ENCODE measurements at places on chromosomes 3 and 15.

DNA sequence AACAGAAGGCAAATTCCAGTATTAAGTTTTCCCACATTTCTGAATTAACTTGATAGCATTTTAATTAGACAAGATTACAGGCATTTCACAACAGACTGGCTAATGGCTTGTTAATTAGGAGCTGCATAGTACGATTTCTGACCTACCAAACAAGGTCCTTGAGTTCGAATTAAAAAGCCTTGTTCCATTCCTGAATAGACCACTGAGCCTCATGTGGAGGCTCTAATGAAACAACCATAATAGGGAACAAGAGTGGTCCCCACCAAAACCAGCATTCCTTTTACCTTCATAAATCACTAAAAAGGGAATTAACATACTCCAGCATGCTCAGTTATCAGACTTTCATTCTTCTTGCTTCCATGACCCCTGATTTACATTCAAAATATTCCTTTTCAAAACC lies 66.4 kb downstream of the PRTG start:
- DNase-seq = no peak

GRCh38 chr15:77417602-77418001 lies 2.3 kb downstream of the PEAK1 start:
- no peak for DNase-seq

- no peak for DNase-seq
Measured at GRCh38 chr15:36484038-36484778, 95.2 kb upstream of the CDIN1 start.

- no peak for DNase-seq
Measured at GRCh38 chr3:58672451-58672850, 5.9 kb upstream of the FAM3D start.

DNA sequence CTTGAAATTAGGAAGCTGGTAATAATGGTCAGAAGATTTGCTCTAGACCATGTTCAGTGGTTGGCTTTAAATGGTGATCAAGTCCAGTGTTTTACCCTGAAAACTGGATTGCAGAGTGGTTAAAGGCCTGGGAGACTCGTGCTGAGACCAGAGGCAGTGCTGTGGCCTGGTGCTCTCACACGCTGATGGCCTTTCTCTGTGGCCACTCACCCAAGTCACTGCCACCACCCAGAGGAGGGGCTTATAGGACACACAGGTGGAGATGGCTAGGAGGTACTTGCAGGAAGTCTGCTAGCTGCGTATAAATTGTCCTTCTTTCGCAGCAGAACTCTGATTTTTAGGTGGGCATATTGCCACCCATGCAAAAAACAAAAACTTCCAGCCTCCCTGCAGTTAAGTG lies 6.2 kb upstream of the EHD4 start:
- DNase-seq = no peak

DNA sequence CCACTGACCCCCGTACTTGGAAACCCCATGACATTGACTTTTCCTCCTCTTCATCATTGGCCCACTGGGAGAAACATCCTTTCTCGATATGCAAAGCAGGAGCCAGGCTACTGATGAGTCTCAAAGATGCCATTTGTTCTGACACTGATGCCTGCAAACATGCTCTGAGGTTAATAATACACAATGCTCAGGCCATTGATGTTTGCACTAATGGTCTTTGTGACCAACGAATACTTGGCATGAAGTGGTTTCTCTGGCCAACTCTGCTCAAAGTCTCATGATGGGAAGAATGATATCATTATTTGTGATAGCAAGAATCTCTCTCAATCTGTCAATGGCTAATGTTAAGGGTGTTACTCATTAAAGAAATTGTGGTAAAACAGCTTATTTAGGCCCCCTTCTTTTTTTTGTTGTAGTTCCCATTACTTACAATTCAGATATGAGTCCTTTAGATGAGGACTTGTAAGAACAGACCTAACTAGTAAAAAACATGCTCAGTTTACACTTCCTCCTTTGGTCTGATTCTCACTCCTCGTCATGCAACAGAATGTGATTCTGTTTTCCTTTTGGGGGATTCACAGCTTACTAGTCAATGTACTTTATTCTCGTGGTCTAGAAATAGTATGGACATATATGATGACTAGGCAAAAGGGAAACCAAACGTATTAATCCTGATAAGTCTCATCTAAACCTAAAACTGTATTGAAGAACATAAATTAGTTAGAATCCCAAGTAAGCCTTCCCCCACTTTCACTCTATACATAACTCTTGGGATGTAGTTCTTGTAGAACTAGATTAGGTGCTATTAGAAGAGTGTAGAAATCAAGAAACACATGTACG lies 488.8 kb upstream of the DPPA4 start:
- no peak for DNase-seq

GRCh38 chr15:48861813-48862431 lies 16.0 kb upstream of the EID1 start:
- DNase-seq = no peak

DNA sequence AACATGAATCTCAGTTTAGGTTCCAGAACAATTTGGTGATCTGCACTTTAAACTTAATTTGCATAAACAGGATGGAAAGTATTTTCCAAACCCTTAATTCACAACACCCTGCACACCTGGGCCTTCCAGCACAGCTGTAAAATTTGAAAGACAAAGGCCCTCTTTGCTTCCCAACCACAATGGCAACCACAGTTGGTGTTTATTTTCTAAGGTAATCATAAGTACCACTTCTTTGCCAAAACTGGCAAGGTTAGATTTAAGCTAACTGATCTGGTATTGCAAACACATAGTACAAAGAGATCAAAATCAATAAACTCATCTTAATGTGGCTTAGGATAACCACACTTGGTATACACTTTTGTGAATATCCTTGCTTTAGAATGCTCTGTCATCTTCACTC lies 4.1 kb downstream of the LRIG1 start:
- DNase-seq = no peak

DNA sequence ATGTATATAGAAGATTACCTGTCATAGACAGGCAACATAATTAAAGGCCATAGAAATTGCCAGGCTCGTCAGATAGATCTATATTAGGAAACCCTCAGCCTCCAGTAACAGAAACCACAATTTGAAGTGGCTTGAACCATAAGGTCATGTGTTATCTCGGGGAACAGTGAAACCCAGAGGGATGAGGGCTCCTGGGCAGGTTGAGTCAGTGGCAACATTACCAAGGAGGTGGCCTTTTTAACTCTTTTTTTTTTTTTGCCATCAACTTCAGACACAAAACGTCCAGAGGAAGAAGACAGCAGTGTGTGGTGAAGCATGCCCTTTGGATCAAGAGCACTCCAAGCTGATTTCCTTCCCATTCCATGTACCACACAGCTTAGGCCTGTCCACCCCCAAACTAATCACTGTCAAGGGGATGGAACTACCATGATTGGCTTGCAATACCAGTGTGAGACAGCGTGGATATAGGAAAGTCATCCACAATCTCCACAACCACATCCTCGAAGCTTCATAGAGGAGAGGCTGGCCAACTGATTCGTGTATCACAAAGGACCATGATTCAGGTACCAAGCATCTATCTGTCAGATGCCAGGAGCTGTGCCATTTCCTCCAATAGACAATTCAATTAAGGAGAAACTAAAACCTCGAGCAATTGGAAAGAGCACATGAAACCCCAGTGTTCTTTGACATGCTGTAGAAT lies 999 bp upstream of the KIF7 start:
- no peak for DNase-seq

GRCh38 chr3:79973482-79973881 lies 205.7 kb upstream of the ROBO1 start:
- DNase-seq = no peak

DNA sequence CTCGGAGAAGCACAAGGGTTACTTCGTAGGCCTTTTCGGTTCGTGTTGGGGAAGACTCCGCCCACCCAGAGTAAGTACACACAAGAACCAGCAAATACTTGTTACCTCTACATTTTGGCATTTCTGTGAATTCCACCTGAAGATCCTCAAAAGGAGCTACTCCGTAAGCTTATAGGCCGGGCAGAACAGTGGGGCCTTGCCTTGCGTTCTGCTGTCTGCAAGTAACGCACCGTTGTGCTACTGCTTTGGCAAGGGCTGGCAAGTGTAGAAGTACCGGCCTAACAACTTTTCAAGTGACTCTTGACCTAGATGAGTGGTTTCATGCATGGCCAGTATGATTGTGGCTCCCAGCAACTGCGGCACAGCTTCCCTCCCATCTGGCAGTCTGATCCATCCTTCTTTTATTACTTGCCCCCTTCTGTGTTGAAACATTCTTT lies 6.4 kb upstream of the DNAAF4 start:
- no peak for DNase-seq

GRCh38 chr3:157248590-157249422 lies 88.9 kb upstream of the CCNL1 start:
- no peak for DNase-seq

GRCh38 chr3:101133652-101134051 lies 140.4 kb upstream of the ABI3BP start:
- no peak for DNase-seq

DNA sequence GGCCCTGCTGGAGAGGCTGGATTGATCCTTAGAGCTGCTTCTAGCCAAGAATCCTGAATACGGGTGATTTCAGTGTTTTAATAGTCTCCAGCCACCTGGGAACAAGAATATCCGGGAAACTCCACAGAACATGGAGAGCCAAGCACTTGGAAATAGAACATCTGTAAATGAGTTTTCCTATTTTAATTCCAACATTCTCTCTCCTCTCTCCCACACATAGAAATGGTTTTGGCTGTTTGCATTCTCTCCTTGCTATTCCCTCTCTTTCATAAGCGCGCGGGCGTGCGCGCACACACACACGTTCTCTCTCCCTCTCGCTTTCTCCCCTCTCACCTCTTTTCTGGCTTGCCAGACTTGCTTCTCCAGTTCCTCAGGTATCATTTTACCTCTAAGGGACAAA lies 50.6 kb downstream of the GADL1 start:
- no peak for DNase-seq

DNA sequence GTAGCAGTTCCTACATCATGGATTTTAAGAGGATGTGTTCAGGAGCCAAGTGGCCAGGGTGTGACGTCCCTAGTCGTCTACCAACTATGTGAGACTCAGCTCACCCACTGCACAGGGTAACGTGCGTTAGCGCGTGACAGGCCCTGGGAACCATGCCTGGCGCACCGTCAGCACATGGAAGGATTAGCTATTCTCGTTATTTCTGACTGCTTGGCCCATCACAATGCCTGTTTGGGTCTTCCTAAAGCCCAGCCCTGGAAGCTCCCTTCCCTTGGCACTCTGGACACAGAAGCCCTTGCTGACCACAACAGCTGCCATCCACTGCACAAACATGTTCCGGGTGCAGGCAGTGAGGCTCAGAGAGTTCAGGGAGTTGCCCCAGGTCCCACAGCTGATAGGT lies 91.0 kb upstream of the RPL32 start:
- no peak for DNase-seq

- no peak for DNase-seq
Measured at GRCh38 chr15:81280696-81281455, 43.1 kb downstream of the STARD5 start.

DNA sequence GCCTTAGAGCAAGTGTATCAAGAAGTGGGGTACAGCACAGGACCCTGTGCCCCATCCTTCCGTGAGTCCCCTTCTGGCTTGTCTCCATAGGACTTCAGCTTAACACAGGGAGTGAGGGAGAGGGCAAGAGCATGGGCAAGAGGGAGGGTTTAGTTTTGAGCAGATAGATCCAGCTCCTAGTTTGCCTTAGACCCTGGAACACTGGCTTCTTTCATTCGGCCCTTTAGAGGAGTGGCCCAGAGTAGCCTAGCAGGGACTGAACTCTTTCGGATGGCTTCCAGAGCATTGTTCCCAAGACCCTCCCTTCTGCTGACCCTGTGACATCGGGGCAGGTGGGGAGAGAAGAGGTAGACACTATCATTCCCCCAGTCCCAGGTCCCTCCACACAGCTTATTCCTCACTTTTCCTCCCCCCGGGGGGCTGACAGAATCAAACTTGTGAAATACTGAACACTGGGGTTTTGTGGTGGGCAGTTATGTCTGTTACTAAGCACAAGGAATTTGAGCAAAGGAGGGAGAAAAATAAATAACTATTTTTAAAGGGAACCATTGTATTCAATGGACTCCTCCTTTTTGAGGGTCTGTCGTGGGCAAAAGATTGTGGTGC lies 289.6 kb upstream of the C2CD4B start:
- DNase-seq = no peak

DNA sequence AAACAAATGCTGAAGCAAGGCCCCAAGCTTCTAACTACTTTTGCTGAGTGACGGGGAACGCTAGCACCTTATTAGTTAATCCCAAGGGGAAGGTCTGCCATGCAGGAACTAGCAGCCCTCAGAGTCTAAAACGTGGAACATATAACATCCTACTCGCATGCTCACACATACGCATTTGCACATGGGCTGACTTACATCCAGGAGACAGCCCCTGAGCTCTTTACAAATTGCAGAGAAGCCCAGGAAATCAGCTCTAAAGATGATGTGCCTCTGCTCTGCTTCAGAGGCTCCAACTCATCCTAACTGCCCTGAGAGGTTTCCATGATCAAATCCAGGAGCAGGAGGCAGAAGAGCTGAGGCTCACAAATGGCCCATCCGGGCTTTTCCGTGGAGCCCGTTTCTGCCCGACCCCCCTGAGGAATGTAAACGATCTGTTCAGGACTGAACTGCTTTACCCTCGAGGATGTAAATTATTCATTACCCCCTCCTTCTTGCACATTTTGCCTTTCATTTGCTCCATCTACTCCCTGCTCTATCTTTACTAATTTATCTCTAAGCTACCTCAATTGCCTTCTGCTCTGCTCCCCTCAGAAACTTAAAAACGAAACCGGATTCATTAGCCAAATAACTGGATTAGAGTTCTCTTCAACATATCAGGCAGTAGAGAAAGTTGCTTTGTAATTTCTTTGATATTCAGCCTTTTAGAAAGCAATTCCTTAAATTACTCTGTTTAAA lies 141.9 kb upstream of the CCDC54 start:
- no peak for DNase-seq
